ENCODE measurements at places on chromosomes 13 and 19.

DNA sequence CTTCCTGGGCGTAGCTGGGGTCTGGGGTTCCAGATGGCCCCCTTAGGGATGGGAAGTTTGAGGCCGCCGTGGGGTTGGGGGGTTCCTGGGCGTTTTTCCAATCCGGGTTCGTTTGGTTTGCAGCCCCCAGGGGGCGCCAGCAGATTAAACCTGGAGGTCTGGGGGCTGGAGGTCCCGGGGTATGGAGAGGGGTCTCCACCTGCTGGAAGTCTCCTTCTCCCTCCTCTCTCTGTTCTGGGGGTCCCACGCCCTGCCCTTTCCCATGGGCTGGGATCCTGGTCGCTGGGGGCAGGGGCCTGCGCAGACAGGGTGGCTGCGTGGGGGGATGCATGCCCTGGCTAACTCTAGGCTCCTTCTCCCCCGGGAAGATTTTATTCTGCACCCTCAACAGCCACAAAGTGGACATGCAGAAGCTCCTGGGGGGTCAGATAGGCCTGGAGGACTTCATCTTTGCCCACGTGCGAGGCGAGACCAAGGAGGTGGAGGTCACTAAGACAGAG, 899 bp downstream of the GIPC3 start:
- no peak for DNase-seq

DNA sequence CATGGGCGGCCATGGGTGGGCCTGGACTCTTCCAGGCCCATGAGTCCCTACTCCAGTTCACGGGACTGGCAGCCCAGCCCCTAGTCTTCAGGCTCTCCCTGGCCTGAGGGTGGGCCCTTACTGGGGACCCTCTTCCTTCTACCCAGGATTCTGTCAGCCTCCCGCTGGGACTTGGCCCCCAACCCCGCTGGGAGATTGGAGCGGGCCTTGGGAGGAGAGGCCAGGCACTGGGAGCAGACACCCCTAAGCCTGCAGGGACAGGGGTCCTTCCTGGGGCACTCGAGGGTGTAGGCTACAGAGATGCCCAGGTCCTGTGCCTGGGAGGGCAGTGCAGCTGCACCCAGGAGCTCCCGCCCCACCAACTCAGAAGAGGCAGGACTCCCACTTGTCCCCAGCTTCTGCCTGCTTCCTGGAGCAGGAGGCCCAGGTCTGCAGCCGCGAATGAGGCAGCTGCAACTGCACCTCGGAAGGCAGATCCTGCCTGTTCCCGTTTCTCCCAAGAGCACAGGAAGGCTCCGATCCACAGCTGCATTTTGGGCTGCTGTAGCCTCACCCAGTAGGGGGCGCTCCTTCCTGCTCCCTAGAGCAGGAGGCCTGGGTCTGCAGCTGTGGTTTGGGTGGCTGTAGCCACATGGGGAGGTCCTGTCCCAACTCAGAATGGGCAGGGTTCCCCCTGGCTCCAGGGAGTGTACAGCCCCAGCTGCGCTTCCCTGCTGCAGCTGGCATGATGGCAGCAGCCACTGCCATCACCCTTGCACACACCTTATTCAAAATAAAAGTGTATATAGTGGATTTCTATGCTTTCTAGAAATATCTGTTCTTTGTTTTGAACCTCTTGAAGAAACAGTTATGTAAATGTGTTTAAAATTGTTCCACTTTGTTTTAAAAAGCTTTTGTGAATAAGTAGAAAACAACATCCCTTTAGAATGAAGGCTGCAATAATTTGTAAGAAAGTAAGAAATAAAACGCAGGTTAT, 46.8 kb downstream of the TEX26 start:
- DNase-seq = no peak

GRCh38 chr13:89627996-89628395, 1719.5 kb upstream of the MIR17HG start:
- DNase-seq = no peak

DNA sequence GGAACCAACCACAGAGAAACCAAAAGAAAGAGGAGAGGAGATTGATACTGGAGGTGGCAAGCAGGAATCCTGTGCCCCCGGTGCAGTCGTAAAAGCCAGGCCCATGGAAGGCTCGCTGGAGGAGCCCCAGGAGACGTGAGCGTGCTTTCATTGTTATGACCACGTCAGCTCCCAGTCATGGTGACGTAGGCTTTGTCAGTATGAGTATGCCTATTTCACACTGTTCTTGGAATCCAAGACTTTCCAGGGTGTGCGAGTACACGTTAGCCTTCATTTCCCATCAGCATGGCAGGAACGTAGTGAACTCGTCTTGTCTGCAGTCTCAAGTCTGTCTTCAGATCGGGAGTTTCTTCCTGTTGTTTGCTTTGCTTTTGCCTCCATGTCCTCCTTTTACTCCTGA, 15.4 kb upstream of the CHAMP1 start:
- no peak for DNase-seq

GRCh38 chr19:4103080-4103433, 20.9 kb downstream of the MAP2K2 start:
- no peak for DNase-seq

DNA sequence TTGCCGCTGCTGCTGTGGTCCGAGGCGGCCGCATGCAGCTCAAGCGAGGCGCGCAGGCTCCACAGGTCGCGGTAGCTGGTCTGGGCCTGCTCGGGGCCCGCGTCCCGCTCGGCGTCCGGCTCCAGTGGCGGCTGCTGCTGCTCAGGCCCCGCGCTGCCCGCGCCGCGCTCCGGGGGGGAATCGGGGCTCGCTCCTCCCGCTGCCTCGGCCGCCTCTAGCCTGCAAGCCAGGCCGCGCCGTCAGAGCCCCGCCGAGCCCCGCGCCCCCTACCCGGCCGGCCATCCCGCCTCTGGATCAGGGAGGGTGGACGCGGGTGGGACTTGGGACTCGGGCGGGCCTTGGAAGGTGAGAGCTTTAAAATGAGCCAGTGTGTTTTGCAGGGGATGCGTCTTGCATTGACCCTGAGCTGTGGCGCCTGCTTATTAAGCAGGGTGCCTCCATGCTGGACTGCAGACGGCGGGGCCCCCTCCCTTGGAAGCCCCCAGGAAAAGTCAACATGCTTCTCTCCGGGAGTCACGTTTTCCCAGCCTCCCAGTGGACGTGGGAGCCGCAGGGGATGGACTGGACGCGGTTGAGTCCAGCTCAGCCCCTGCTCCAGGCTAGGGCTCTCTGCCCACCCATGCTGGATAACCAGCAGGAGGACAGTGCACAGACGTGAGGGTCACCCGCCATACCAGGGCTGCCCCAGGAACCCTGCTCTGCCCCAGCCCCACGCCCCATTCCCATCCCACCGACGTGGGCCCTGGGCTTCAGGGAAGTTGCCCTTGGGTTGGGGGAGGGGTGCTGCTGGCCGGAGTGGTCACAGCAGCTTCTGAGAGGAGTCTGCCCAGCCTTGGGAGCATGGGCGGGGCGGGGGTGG, 7.7 kb downstream of the CBARP start:
- DNase-seq = no peak

- DNase-seq = no peak
Measured at GRCh38 chr13:106490569-106491321, 44.7 kb downstream of the EFNB2 start.

- DNase-seq = no peak
Measured at GRCh38 chr13:79869326-79869725, 388.4 kb downstream of the NDFIP2 start.

DNA sequence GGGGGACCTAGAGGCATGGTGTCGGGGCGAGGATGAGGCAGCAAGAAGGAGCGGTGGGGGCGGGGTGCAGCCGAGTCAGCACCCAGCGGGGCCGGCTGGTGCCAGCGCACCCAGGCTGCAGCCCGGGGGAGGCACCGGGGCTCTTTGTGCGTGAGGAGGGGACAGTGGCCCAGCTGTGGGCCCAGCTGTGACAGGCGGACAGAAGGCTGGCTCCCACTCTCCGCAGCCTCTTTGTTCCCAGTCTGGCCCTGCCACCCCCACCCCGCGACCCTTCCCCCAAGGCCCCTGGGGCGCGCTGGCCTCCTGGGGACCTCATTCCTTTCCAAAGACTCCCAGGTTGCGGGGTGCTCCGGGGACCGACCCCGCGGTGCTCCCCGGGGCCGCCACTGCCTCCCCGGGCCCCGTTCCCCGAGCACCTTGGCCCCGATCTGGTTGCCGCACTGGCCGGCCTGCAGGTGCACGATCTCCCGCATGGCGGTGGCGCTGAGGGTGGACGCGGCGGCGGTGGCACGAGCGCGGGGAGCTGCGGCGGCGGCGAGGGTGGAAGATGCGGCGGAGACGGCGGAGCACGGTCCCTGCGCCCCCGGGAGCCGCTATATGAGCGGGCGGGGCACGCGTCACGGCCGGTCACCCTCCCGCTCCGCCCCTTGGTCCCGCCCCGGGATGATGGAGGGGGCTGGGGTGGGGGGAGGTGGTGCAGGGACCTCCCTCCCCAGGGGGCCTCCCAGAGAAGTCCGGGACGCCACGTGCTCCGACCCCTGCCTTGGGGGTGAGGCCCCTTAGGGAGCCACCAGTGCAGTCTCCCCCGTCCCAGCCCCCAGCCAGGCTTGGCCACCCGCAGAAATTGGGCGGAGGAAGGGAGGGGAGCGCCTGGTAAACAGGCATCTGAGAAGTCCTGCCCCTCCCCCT, at the start of gene TUBB4A:
TSS of gene TUBB4A (minus strand) at position 570 of the 909 bp plus-strand sequence. CDS start at position 473, 97 bp downstream.
- no peak for DNase-seq

- DNase-seq = no peak
Measured at GRCh38 chr19:870314-870713, 10.8 kb downstream of the CFD start.

GRCh38 chr19:27833031-27833430, 1379.9 kb downstream of the UQCRFS1 start:
- DNase-seq = no peak

GRCh38 chr13:43100667-43101066, 77.3 kb downstream of the DNAJC15 start:
- DNase-seq = no peak

DNA sequence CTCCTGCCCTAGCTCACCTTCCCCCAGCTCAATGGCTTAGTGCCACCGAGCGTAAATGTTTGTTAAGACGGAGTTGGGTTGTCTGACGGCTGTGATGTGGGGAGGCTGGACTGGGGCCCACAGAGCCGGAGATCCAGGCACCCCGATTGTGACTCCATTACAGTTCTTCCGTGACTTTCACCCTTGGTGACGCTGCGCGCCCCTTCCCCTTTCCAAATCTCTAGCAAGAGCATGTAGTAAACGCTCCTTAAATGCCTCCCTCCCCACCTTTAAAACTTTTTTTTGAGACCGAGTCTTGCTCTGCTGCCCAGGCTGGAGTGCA, 829 bp downstream of the REEP6 start:
- DNase-seq = no peak

DNA sequence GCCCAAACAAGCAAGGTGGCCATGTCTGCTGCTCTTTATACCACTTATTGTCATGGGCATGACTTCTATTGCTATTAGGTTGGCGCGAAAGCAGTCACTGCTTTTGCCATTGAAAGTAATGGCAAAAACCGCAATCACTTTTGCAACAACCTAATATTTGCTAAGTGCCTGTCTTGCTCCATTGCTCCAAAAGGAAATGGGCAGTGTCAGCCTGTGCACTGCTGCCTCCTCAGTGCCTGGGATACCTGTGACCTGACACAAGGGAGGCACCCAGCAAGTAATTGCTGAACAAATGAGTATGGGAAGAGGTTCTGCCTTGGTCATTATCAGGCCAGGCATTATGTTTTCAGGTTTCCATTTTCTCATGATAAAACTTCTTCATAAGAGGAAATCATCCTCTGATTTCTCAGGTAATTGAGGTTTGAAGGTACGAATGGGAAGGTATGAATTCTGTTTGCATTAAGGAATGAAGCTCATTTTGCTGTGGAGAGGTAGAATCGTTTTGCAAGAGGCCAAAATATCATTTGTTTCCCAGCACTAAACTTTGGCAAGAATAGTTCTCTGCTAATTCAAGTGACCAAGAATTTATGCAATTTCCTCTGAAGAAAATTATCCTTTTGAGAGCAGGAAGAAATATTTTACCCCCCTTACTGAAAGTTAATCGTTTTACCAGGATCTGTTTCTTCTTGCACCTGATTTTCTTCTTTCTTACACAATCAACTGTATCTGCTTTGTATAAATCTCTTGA, 128.4 kb upstream of the SPRY2 start:
- no peak for DNase-seq

DNA sequence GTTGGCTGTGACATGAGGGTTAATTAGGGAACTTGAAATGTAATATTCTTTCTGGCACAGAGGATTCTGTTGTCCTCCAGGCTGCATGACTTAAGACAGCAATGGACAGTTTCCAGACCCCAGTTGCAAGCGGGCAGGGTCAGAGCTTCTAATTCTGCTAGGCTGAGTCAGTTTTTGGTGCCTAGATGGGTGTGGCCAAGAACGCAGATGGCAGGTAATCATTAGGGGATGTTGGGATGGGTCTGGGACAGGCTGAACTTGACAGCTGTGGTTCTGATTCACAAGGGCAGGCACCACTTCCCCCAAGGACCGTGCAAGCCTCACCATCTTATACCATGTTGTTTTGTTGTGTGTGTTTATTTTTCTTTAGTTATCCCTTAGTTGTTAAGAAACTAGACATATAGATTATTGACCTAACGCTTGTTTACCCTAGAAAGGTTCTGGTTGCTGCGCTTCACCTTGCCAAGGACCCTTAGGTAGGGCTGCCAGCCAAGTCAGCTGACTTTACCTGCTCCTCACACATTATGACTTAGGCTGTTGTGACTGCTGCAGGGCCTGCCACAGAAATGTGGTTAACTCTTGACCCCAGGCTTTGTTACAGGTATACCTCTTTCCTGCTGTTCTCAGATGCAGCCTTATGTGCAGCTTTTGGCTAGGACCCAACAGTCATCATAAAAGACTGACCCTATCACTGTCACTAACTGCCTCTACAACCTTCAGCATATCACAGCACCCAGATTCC, 117.7 kb upstream of the KLF12 start:
- no peak for DNase-seq

- no peak for DNase-seq
Measured at GRCh38 chr19:14758816-14759215, 19.5 kb downstream of the ADGRE2 start.

GRCh38 chr13:32178763-32179162, 136.4 kb downstream of the ZAR1L start:
- DNase-seq = no peak

GRCh38 chr19:50925734-50926133, 14.5 kb upstream of the KLK4 start:
- DNase-seq = no peak

DNA sequence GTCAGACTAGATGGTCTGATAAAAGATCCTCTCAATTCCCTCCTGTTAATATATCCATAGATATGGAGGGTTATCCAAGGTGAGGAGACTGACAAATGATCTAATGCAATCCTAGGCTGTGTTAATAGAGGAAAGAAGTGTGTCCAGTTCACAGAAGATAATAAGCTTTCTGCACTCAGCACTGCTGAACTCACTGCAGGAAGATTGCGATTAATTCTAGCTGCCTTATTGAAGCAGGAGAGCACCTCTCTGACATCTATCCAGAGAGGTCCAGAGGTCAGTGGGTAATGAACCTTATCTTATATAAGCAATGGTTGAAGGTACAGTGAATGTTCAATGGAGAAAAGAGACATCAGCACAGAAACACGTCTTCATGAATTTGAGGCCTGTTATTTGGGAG, 75.9 kb upstream of the SLC10A2 start:
- DNase-seq = no peak

DNA sequence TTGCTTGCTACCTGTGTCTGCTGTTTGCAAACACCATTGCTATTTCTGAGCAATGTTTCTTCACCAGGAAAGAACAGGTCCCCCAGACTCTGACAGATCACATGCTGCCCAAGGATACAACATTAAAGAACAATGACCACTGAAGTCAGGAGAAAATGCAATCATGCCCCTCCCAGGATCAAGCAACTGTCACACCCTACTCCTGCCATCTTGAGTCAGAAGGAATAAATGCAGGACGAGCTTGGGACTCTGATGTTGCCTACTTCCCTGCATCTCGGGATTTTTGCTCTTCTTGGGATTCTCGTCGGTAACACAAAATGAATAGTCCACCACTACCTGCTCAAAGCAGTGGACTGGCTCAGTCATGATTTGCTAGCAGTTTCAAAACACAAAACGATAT, 490.6 kb downstream of the COG6 start:
- no peak for DNase-seq

Data from fibroblast of upper back skin (primary cell).